ENCODE measurements at places on chromosomes 13 and 19. TPM values are rescaled to one million over a fixed set of nuclear protein-coding genes. Genes with fewer than 3 reads are reported as not detected.

The ZNF85 gene
- 20.6 TPM for total RNA-seq

DNA sequence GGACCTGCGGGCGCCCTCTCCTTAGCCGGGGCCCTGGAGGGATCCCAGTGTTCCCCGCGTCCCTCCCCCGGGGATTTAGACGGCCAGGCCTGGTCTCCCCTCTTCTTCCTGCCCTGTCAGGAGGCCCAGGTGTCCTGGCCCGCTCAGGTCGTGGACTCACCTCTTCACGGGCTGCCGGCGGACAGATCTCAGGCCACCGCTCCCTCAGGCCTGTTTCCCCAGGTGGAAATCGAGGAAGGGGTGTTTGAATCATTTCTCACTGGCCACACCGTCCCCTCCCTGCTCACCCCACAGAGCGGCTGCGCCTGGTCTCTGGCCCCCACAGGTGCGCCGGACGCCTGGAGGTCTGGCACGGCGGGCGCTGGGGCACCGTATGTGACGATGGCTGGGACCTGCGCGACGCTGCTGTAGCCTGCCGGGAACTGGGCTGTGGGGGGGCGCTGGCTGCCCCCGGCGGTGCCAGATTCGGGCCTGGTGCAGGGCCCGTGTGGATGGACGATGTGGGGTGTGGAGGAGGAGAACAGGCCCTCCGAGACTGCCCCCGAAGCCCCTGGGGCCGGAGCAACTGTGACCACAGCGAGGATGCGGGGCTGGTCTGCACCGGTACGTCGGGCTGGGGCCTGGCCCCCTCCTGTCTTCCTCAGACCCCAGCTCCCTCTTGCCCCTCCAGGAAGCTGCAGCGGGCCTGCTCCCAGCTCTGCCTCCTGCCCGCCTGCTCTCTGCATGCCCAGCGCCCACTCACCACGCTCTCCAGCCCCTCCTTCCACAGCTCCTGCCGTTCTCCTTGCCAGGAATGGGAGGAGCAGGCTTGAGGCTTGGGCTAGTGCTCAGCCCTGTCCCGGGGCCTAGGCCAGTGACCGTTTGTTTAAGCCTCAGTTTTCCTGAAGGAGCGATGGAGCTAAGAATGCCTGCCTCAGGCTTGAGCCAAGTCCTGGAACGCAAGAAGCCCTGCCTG is 2.5 kb downstream of the SSC5D start:
- no peak overlapping the region for H3K27ac ChIP-seq
- H3K36me3 ChIP-seq: no peaks in the 10 kb centered on the region
- no peak for DNase-seq
- H3K27me3 ChIP-seq: peaks cover 5% of the 10 kb centered on the region
- H3K4me3 ChIP-seq: no peak overlapping the region

DNA sequence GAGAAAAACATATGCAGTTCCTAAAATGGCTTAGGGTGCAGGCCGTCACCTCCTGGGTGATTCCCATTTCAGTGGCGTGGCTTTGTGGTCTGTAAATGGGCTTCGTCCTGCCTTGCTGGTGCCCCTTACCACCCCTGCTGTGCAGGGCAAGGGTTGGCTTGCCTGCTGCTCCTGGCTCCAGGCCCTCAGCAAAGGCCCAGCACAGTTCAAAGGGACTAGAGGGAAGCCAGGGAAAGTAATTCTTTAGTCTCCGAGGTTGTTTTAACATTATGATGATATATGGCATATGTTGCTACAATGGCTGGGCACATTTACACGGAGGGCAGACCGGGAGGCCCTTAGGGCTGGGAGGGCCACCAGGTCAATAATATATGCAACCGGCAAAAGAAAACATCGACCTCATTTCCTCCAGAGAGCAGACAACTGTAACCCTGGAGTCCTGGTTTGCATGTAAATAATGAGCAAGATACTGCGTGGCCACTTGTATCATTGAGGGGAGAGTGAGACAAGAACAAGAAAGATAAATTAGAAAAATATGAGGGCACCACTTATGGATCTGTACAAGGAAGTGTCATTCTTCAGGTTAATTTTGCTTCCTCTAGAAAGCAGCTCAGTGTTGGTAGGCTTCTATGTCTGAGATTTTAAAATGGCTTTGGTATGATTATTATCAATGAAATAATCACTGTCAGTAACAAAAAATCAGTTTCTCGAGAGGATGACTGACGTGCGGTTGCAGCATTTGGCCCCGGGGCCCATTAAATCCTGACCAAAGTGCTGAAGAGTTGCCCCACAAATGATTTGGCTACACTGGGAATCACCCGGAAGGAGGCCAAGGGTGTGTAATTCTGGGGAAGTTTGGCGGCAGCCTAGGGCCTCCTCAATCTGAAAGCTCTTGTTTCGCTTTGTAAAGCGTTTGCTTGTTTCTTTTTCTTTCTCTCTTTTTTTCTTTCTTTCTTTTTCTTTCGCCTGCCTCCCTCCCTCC is 32.8 kb upstream of the URI1 start:
- no peaks in the 10 kb centered on the region for H3K4me1 ChIP-seq
- DNase-seq: no peak
- H3K4me3 ChIP-seq: no peak overlapping the region
- H3K36me3 ChIP-seq: no peaks in the 10 kb centered on the region
- H3K27ac ChIP-seq: no peak overlapping the region
- no peaks in the 10 kb centered on the region for H3K27me3 ChIP-seq

The INAFM1 gene
- total RNA-seq: 14.5 TPM

DNA sequence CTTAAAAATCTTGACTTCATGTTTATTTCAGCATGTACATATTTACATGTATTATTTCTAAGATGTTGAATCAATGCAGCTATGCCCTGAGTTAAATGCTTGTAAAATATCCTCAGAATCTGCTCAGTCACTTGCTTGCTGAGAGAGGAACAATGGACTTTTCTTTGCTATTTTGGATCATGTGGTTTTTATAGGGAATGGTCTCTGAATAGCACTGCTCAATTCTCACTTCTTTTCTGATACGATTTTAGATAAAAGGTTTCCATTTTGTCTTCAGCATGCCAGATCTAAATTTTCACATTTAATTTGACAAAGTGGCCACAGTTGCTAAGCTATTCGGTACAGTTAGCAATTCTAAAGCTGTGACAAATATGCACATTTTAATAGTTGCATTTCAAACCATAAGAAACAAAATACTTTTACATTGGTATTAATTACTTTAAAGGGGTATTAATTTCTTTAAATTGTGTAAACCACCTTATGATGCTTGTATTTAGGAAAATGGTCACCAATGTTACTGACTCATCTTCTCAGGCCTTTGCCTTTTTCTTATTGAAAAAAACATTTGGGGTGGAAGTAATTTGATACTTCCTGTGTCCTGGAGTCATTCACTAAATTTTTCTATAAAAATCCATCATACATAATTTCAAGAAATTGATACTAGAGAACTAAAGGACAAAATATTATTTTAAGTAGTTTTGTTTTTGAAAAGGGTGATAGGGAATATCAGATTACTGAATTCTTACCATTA is 113.5 kb downstream of the MYO16 start:
- no peaks in the 10 kb centered on the region for H3K4me1 ChIP-seq
- no peaks in the 10 kb centered on the region for H3K36me3 ChIP-seq
- no peaks in the 10 kb centered on the region for H3K27me3 ChIP-seq
- H3K4me3 ChIP-seq: no peak overlapping the region
- no peak overlapping the region for H3K27ac ChIP-seq

GRCh38 chr13:60435762-60436374 is 38.8 kb downstream of the TDRD3 start:
- peaks cover 9% of the 10 kb centered on the region for H3K36me3 ChIP-seq
- H3K27me3 ChIP-seq: no peaks in the 10 kb centered on the region
- H3K4me1 ChIP-seq: peaks cover 19% of the 10 kb centered on the region
- H3K27ac ChIP-seq: no peak overlapping the region

DNA sequence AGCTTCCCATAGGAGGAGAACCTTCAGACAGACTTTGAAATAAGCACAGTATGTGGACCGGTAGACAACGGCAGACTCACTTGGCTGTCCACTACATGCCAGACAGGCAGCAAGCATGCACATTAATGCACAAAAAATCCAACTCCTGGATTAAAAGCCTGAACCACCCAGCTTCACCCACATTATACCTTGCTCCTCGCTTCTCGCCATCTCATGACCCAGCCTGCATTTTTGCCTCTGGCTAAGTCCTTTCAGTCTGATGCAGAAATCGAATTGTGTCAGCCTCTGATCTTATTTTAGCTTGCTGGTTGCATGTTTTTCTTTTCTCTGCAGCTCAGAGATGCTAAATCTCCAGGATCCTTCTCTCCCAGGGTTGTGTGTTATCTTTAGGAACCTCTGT is 358.7 kb downstream of the RFC3 start:
- H3K27me3 ChIP-seq: no peaks in the 10 kb centered on the region
- no peaks in the 10 kb centered on the region for H3K36me3 ChIP-seq
- DNase-seq: no peak
- no peak overlapping the region for H3K4me3 ChIP-seq
- H3K27ac ChIP-seq: no peak overlapping the region

The GJB6 gene
- total RNA-seq: 4.8 TPM

DNA sequence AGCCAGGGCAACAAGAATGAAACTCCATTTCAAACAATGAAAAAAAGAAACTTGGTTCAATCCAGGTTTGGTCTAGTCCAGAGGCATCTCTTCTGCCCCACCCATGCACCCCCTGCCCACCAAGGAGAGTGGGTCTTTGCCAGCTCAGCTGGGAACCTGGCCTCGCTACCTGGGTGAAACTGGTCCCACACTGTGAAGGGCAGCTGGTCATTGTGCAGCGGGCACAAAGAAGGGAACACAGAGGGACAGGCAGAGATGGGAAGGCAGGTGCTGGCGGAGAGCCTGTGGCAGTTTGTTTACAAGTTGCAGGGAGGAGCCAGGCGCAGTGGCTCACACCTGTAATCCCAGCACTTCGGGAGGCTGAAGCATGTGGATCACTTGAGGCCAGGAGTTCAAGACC is 50.2 kb downstream of the CPAMD8 start:
- no peak overlapping the region for H3K27ac ChIP-seq
- no peak overlapping the region for H3K4me3 ChIP-seq
- no peaks in the 10 kb centered on the region for H3K4me1 ChIP-seq
- H3K27me3 ChIP-seq: no peaks in the 10 kb centered on the region
- H3K36me3 ChIP-seq: no peaks in the 10 kb centered on the region

The KLK2 gene
- not detected for total RNA-seq

The CYP2A6 gene
- not detected for total RNA-seq

GRCh38 chr19:39809368-39809767 is 24.6 kb downstream of the DYRK1B start:
- H3K27ac ChIP-seq: no peak overlapping the region
- DNase-seq: no peak
- H3K4me3 ChIP-seq: no peak overlapping the region
- no peaks in the 10 kb centered on the region for H3K4me1 ChIP-seq

DNA sequence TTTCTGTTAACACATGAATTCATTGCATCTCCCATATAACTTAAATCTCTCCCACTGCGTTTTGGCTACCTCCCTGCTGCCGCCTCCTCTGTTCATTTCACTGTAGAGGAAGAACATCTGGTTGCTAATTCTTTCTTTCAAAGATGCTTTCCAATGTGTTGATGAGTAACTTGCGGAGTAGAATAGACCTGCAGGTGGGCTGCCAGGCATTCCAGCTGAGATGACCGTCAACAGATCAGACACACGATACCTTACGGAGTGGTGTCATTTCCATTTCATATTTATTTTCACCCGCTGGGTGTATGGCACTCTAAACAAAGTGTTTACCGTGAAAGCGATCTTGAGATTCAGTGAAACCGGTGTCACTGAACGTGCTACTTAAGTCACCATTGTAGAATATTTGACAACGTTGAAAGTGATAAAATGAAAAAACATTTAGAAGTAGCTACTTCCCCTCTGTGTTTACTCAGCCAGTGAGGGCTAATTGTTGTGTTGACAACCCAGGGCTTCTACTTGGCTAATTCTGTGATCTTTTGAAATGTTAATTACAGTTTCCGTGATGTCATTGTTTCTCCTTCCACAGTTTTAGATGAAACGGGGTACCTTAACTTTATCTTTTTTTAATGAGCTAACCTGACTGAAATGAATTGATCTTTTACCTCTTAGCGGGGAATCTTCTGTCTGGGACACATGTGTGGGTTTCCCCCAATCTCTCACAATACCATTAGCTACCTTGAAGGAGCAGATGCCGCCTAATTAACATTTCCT is 228.5 kb upstream of the ARGLU1 start:
- peak overlapping the region; percentile 14 for H3K4me3 ChIP-seq
- no peaks in the 10 kb centered on the region for H3K36me3 ChIP-seq
- no peaks in the 10 kb centered on the region for H3K27me3 ChIP-seq

The ATP1A3 gene
- 5.6 TPM for total RNA-seq

GRCh38 chr13:19083340-19083739 is 98.3 kb downstream of the TUBA3C start:
- H3K4me3 ChIP-seq: no peak overlapping the region
- no peaks in the 10 kb centered on the region for H3K4me1 ChIP-seq
- DNase-seq: no peak
- no peak overlapping the region for H3K27ac ChIP-seq
- H3K36me3 ChIP-seq: no peaks in the 10 kb centered on the region

- H3K4me1 ChIP-seq: peaks cover 18% of the 10 kb centered on the region
- peaks cover 24% of the 10 kb centered on the region for H3K36me3 ChIP-seq
- H3K27ac ChIP-seq: no peak overlapping the region
- no peak for DNase-seq
- no peaks in the 10 kb centered on the region for H3K27me3 ChIP-seq
- H3K4me3 ChIP-seq: no peak overlapping the region
Observed at GRCh38 chr13:102793611-102794355, 5.0 kb downstream of the POGLUT2 start.

The CRYL1 gene
- 11.3 TPM for total RNA-seq

The CACNA1A gene
- total RNA-seq: 2.1 TPM

DNA sequence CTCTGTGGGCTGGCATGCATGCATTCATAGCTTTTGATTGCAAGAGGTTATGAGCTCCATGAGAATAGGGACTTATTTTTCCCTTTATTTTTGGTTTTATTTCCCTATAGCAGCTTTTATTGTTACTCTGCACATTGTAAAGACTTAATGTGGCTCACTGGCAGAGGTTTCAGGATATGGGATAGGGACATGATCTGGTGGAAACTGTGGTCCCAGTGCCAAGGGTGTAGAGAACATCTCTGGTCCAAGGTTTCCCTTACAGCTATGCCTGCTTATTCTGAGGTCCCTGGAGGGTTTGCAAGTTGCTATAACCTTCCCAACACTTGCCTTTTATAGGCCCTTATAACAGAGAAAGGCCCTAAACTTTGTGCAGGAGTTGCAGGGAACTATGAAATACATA is 33.6 kb downstream of the LMO7 start:
- no peak for DNase-seq
- H3K27me3 ChIP-seq: no peaks in the 10 kb centered on the region
- H3K4me3 ChIP-seq: no peak overlapping the region

GRCh38 chr13:44210525-44210924 is 163.1 kb upstream of the SERP2 start:
- no peak for DNase-seq
- no peak overlapping the region for H3K4me3 ChIP-seq
- H3K36me3 ChIP-seq: no peaks in the 10 kb centered on the region
- peaks cover 66% of the 10 kb centered on the region for H3K27me3 ChIP-seq
- H3K4me1 ChIP-seq: no peaks in the 10 kb centered on the region
- no peak overlapping the region for H3K27ac ChIP-seq

GRCh38 chr19:55197528-55197927 is 11.8 kb downstream of the PTPRH start:
- no peaks in the 10 kb centered on the region for H3K36me3 ChIP-seq
- H3K4me1 ChIP-seq: no peaks in the 10 kb centered on the region
- no peak for DNase-seq
- no peak overlapping the region for H3K4me3 ChIP-seq

The RB1 gene
- 55.7 TPM for total RNA-seq

The KLK15 gene
- not detected for total RNA-seq

Measured in activated CD8-positive, alpha-beta memory T cell treated with anti-CD3 and anti-CD28 coated beads, Interleukin-2, amount 10 ng/mL, durations not matched to agents 7 days and 5 days (primary cell).